ENCODE measurements at places on chromosomes 5 and 9. TPM values are rescaled to one million over a fixed set of nuclear protein-coding genes. Genes with fewer than 3 reads are reported as not detected.
A peak's percentile ranks its signal among the peaks of the same experiment; 100 is the strongest.

- no peak overlapping the region for H3K27ac ChIP-seq
- no peaks in the 10 kb centered on the region for H3K36me3 ChIP-seq
- no peaks in the 10 kb centered on the region for H3K4me1 ChIP-seq
- no peaks in the 10 kb centered on the region for H3K27me3 ChIP-seq
- H3K4me3 ChIP-seq = no peak overlapping the region
Observed at GRCh38 chr5:51559921-51560658, 176.8 kb downstream of the ISL1 start.

ST6GALNAC6 gene
- polyA plus RNA-seq = 18.9 TPM

DNA sequence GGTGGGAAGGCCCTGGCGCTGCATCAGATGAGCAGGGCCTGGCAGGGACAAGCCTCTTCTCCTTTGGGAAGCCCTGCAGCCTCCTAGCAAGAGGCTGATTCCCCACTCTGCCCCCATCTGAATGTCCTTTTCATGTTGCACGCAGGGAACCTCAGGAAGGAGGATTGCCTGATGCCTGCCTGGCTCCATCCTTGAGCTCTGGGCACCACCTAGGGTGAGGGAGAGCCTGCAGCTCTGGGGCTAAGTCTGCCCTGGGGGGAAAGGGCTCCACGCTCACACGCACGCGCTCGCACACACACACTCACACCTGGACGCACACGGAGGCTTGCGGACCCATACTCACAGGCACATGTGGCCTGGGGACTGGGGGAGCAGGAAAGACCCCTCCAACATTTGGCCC lies 86.6 kb downstream of the LMX1B start:
- H3K36me3 ChIP-seq = no peaks in the 10 kb centered on the region
- peaks cover 75% of the 10 kb centered on the region for H3K27me3 ChIP-seq

PCSK5 gene
- not detected for polyA plus RNA-seq

DNA sequence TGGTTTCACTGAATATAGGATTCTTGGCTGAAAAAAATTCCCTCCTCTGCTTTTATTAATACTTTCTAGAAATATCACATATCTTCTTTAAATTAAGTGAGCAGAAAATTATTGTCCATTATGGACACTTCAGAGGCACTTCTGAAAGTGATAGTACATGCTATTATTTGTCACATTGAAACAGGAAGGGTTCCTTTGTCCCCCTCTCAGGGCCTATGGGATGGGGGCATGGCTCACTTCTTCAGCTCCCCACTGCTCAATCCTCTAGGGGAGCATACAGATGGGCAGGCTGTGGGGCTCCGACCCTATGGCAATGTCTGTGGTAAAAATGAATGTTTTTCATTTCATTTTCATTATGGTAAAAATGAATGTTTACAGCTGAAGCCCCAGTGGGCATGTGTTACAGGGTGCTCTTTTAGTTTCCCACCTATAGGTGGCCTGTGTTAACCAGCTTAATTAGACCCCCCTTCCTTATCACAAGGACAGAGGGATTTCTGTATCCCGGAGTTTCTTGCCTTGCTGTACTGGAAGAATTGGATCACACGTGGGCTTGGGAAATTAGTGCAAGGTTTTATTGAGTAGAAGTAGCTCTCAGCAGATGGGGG lies 1225.2 kb downstream of the PTPRD start:
- no peaks in the 10 kb centered on the region for H3K27me3 ChIP-seq
- no peaks in the 10 kb centered on the region for H3K4me1 ChIP-seq
- no peak overlapping the region for H3K27ac ChIP-seq
- H3K36me3 ChIP-seq = no peaks in the 10 kb centered on the region
- no peak overlapping the region for H3K4me3 ChIP-seq

- peak overlapping the region; percentile 84 for H3K27ac ChIP-seq
- no peak for DNase-seq
- H3K4me1 ChIP-seq = peaks cover 51% of the 10 kb centered on the region
- H3K36me3 ChIP-seq = no peaks in the 10 kb centered on the region
Observed at GRCh38 chr5:143436871-143437270, 33.4 kb upstream of the NR3C1 start.

DNA sequence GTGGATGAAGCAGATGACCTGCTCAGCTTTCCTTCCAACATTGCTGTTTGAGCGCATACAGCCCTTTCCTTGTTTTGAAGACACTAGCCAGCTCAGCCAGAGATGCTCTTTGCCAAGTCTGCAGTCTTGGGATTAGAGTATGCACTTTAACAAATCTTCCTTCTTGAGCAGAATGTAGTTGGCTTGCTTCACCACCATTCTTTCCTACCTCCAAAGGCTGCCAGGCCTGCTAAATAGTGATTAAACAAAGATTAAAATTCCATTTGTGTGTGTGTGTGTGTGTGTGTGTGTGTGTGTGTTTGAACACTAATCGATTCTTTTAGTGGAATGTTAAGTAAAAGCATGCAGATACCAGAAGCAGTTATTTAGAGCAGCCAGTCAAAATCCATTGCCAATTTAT lies 97.6 kb downstream of the GALNT10 start:
- peaks cover 46% of the 10 kb centered on the region for H3K4me1 ChIP-seq
- peaks cover 4% of the 10 kb centered on the region for H3K36me3 ChIP-seq
- DNase-seq = no peak
- no peak overlapping the region for H3K4me3 ChIP-seq
- no peak overlapping the region for H3K27ac ChIP-seq
- no peaks in the 10 kb centered on the region for H3K27me3 ChIP-seq

DNA sequence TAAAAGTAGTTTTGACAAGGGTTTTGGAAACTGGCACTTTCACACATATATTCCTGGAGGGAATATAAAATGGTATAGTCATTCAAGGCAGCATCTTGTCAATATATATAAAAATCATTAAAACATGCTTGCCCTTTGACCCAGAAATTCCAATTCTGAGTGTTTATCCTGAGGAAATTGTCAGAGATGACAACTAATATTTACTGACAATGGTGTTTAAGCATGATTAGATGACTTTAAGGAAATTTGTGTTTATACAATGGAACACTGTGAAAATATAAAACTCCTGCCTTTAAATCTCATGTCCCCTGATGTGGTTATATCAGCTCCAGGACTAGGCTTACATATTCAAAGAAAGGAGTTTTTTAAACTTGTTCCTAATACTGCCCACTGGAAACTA lies 25.6 kb downstream of the PCSK1 start:
- H3K27ac ChIP-seq = no peak overlapping the region
- H3K36me3 ChIP-seq = no peaks in the 10 kb centered on the region
- DNase-seq = no peak
- H3K4me1 ChIP-seq = no peaks in the 10 kb centered on the region
- H3K27me3 ChIP-seq = peaks cover 10% of the 10 kb centered on the region

DNA sequence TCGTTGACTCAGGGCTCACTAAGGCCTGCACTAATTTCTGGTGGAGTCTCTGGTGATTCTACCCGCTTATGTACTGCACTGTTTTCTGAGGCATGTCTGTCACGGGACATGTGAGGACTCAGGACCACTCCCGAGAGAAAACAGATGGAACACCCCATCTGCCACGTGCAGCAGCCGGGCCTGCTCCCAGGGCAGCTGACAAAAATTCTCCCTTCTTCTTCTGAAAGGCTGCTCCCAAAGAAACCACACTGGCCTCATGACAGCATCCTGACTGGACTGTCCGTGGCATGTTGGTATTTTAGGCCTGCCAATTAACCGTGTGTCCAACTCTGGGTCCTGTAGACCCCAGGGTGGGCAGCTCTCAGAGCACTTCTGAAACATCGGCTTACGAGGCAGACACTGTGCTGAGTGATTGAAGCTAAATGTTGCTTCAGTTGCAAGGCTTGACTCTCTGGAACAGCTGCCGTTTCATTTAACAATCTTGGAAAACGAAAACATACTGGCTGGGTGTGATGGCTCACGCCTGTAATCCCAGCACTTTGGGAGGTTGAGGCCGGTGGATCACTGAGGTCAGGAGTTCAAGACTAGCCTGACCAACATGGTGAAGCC lies 39.0 kb downstream of the FAM240B start:
- H3K27ac ChIP-seq = no peak overlapping the region
- peaks cover 20% of the 10 kb centered on the region for H3K27me3 ChIP-seq
- H3K36me3 ChIP-seq = no peaks in the 10 kb centered on the region
- H3K4me1 ChIP-seq = no peaks in the 10 kb centered on the region

ELOVL7 gene
- polyA plus RNA-seq = 3.4 TPM

DNA sequence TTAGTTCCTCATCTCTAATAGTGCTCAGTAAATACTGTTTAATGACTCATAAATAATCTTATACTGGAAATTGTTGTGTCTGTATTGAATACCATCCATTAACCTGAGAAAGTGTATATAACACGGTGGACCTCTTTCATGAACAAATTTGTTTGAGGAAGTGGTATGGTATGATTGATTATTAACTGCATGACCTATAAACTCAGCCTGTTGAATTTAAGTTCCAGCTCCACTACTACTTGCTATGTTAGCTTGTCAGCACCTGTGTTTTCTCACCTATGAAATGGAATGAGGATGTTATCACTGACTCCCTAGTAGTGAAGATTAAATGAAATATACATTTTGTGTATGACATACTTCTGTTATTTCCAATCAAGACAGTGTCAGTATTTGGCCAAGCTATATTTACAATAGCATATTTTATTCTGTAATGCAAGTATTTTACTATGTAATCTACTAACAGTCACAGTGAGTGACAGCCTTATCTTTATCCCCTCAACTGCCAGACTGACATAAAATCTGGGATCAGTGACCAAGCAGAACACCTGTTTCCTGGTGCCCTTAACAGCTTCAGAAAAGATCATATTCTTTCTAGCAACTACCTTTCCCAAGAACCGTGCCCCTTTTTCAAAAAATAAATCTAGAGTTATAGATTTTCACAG lies 77.3 kb upstream of the ITGA1 start:
- H3K27me3 ChIP-seq = no peaks in the 10 kb centered on the region
- H3K4me1 ChIP-seq = no peaks in the 10 kb centered on the region
- no peaks in the 10 kb centered on the region for H3K36me3 ChIP-seq

DNA sequence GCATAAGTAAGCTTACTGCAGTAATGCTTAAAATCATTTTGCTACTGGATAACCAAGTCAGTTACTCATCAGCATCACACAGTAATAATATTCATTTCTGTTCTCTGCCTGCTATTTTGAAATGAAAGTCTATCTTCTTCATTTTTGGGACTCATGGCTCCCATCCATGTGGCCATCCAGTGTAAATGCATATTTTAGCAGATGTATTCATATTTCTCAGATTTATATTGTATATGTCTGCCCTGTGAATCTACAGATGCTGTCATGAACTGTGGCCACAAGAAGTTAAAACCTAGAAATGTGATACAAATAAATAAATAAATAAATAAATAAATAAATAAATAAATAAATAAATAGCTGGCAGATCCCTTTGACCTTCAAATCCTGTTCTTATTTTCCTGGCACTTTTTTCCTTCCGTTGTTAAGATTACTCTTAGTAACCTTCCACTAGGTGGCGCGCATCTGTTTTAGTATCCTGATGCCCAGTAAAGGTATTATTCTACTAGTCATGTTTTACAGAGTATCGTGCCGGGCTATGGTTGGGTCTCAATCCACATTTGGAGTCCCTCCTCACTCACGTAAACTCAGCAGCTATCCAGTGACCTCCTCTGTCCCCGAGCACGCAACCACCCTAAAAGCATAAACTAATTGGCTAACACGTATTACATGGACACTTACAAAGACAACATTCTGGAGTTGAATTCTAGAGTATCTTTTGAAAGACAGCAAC lies 79.2 kb upstream of the IL7R start:
- no peak overlapping the region for H3K27ac ChIP-seq
- H3K27me3 ChIP-seq = no peaks in the 10 kb centered on the region
- H3K4me1 ChIP-seq = no peaks in the 10 kb centered on the region

OR13J1 gene
- polyA plus RNA-seq = not detected
